Esophagus squamous epithelium (tissue), 5 donors: ENCODE measurements at places on chromosomes 3 and 15.

- DNase-seq = no peak
Observed at GRCh38 chr3:111311709-111312235, 230.2 kb upstream of the CD96 start.

- no peak for DNase-seq
Observed at GRCh38 chr3:178156301-178156700, 379.9 kb upstream of the KCNMB2 start.

- DNase-seq = no peak
Observed at GRCh38 chr3:107487490-107487889, 35.3 kb upstream of the BBX start.

GRCh38 chr15:73927476-73928240 is 1.4 kb downstream of the LOXL1 start:
- no peak for DNase-seq

GRCh38 chr15:68526269-68526668 is 52.5 kb upstream of the CORO2B start:
- DNase-seq = no peak

GRCh38 chr15:36797128-36797527 is 217.7 kb downstream of the CDIN1 start:
- DNase-seq = no peak

DNA sequence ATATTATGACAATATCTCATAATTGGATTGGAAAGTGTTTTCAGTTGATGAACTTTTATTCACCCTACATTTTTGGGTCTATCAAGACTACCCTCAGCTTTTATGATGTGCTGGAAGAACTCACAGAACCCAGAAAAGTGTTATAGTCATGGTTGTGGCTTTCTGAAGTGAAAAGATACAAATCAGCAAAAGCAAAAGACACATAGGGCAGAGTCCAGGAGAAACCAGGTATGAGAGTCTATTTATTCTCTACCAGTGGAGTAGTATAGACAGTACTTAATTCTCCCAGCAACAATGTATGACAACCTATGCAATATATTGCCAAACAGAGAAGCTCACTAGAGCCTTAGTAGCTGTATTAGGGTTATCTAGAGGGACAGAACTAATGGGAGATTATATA is 280.4 kb upstream of the TTC14 start:
- no peak for DNase-seq

- DNase-seq = no peak
Observed at GRCh38 chr3:77071809-77072208, 31.9 kb downstream of the ROBO2 start.
